ENCODE measurements at places on chromosomes 16 and 17. TPM values are rescaled to one million over a fixed set of nuclear protein-coding genes. Genes with fewer than 3 reads are reported as not detected.

Gene TNP2
- total RNA-seq: not detected

Gene TOX3
- not detected for total RNA-seq

Gene HOXB5
- 0.47 TPM for total RNA-seq

Gene MYH1
- not detected for total RNA-seq

Gene GAA
- 9.8 TPM for total RNA-seq

Gene IL17C
- total RNA-seq: not detected

Gene RAMP2
- 0.40 TPM for total RNA-seq

Gene HOXB13
- total RNA-seq: 0.13 TPM

Gene CD300LG
- total RNA-seq: not detected

Gene CPSF4L
- not detected for total RNA-seq

Gene CBX2
- total RNA-seq: 7.1 TPM

Gene C16orf74
- total RNA-seq: 55.2 TPM

Gene CLUH
- total RNA-seq: 81.0 TPM

Gene CES1
- 4.8 TPM for total RNA-seq

Gene UBN1
- total RNA-seq: 28.4 TPM

Gene CCT6B
- total RNA-seq: 0.10 TPM

Gene CCL5
- not detected for total RNA-seq

Gene ASIC2
- not detected for total RNA-seq

Gene NR1D1
- 1.8 TPM for total RNA-seq

Gene VAT1L
- total RNA-seq: 2.0 TPM

Gene SP2
- 1.6 TPM for total RNA-seq

Gene GLIS2
- 2.8 TPM for total RNA-seq

Gene KRTAP9-2
- total RNA-seq: not detected

Gene IL32
- total RNA-seq: 2.5 TPM

Gene SEC14L5
- not detected for total RNA-seq

Gene HEATR9
- not detected for total RNA-seq

Gene TEX19
- 1.4 TPM for total RNA-seq

Gene CD19
- total RNA-seq: not detected

Gene ZFP90
- total RNA-seq: 0.11 TPM

Gene SDK2
- 0.39 TPM for total RNA-seq

Gene ABCC3
- total RNA-seq: 6.4 TPM

Gene CRHR1
- total RNA-seq: not detected

Gene TAC4
- 0.20 TPM for total RNA-seq

Gene KIFC3
- 140 TPM for total RNA-seq

Gene ITGA2B
- total RNA-seq: not detected

Gene VKORC1
- 114 TPM for total RNA-seq

Gene HASPIN
- 27.9 TPM for total RNA-seq

Gene PRAC2
- total RNA-seq: not detected

Gene FAM171A2
- 11.7 TPM for total RNA-seq

Gene RAB37
- 0.11 TPM for total RNA-seq

Gene QRICH2
- total RNA-seq: 1.6 TPM

Gene ENKD1
- 26.2 TPM for total RNA-seq

Gene ACSM2A
- total RNA-seq: not detected

Gene GDPD1
- total RNA-seq: 0.77 TPM

Gene PYY
- total RNA-seq: not detected

Gene GAS2L2
- 0.05 TPM for total RNA-seq

Gene TEKT5
- not detected for total RNA-seq

Gene NLRP1
- total RNA-seq: 19.8 TPM

Gene SLC35G3
- total RNA-seq: not detected

Gene OTOP3
- not detected for total RNA-seq

Gene CCL11
- not detected for total RNA-seq

Gene NTN3
- not detected for total RNA-seq

Gene JMJD6
- 30.8 TPM for total RNA-seq

Gene TNFRSF17
- total RNA-seq: not detected

Gene NPIPB6
- total RNA-seq: 0.27 TPM

Gene RASD1
- total RNA-seq: not detected

Gene NSRP1
- total RNA-seq: 8.1 TPM

Gene SPHK1
- 122 TPM for total RNA-seq

Gene KRTAP4-4
- not detected for total RNA-seq

Data from HT1080 (cell line).